ENCODE measurements at places on chromosomes 5 and 9. TPM values are rescaled to one million over a fixed set of nuclear protein-coding genes. Genes with fewer than 3 reads are reported as not detected.

Gene ITGA2
- total RNA-seq, result 97.1 TPM

Gene SMIM33
- total RNA-seq, result not detected

Gene TRPM6
- under 0.01 TPM for total RNA-seq

Gene GPRIN1
- total RNA-seq, result 5.1 TPM

Gene SLC28A3
- total RNA-seq, result 8.2 TPM

Gene SLIT3
- 1.4 TPM for total RNA-seq

Data from nasal cavity respiratory epithelium epithelial cell of viscerocranial mucosa (primary cell).